ENCODE measurements at places on chromosomes 2 and 18.

- no peak for DNase-seq
These were observed 30.0 kb downstream of the RNF125 start for GRCh38 chr18:32048507-32049091.

- DNase-seq, result no peak
These were observed 93.8 kb upstream of the SKOR2 start for GRCh38 chr18:47345291-47345690.

DNA sequence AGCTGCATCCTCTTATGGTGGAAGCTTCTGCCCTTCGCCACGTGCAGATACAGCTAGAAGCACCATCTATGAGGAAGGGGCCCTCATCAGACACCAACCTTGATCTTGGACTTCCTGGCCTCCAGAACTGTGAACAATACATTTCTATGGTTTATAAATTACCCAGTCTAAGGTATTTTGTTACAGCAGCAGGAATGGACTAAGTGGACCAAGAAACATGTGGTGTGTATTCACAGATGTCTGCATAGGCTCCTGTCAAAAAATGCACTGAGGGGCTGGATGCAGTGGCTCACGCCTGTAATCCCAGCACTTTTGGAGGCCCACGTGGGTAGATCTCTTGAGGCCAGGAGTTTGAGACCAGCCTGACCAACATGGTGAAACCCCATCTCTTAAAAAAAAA lies 57.5 kb downstream of the STPG4 start:
- DNase-seq, result no peak

DNA sequence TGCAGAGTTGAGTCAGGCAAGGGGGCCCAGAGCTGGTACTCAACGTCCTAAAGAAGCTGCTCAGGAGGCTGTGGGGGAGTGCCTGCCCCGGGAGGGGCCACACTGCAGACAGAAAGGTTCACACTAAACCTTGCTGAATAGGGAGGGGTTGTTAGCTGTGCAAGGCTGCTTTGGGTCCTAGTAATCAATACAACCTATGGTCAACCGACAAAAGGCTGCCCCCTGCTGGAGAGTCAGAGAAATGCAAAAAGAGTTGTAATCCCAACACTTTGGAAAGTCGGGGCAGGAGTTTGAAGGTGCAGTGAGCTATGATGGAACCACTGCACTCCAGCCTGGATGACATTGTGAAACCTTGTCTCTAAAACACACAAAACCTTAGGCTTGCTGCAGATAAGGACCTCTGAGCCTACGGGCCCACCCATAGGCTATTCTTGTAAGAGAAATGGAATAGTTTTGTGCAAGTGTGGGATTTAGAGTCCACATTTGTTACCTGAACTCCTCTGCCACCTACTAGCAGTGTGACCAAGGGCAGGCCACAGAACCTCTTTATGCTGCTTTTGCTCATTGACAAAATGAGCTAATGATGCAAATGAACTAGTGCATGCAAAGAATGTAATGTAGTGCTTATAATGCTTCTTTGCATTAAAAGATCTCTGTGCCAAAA lies 81.5 kb downstream of the PRPF40A start:
- DNase-seq, result no peak

- DNase-seq, result no peak
These were observed 585.0 kb upstream of the CHAC2 start for GRCh38 chr2:53182601-53183000.

GRCh38 chr2:199457147-199458008 lies at the start of gene SATB2:
Gene SATB2 (minus strand): TSS chr2:199457939. CDS start chr2:199456037, 1,902 bp downstream.
- no peak for DNase-seq

DNA sequence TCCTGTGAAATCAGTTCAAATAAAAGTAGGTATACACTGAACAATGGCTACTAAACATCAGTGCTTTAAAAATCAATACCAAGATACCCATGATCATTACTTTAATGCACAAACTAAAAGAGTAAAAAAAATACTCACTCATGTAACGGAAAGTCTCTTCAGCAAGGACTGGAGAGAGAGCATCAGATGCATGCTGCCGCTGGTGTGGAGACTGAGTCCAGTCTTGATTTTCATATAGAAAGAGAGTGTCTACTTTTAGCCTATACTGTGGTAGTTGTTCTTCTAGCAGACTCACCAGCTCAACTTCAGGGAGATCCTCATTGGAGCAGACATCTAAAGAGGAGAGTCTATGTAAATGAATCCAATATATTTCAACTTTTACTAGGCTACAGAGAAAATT lies 44.0 kb downstream of the TRAK2 start:
- no peak for DNase-seq

DNA sequence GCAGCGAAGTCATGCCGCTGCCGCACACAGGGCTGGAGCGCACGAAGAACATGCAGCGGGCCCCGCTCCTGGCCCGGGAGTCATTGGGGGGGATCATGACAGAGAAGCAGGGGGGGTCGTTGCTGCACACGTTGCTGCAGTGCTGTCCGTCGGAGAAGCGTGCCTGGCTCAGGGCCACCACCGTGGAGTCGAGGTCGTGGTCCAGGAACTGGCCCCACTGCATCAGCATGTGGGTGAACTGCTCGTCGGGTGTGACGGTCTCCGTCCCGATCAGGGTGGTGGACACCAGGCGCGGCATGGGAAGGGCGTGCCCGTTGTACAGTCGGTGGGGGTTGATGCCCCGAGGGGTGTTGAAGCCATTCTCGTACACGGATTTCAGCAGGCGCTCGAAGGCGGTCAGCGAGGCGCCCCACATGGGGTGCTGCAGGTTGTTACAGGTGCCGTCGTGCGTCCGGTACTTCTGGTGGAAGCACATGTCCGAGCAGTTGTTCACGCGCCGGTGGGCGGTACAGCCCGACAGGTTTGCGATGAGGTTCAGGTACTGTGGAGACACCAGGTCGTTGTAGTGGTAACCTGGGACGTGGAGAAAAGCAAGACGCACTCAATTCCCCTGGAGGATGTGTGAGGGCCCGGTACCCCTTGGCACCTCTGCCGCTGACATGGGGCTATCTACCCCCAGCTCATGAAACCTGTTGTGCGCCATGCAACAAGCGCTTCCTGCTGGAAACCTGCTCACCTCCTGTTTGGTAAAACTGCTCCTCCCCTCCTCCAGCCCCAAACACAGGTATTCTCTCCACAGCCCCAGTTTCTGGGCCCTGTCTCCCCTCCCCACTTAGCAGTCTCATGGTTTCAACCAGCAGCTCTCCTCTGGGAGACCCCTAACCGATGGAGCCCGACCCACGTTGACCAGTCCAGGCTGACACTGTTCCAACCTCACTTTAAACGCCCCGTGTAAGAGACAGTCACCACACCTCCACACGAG lies 94.9 kb downstream of the PXDN start:
- DNase-seq, result no peak

GRCh38 chr2:157837851-157838441 lies 38.2 kb downstream of the ACVR1 start:
- DNase-seq, result peak; percentile 89

DNA sequence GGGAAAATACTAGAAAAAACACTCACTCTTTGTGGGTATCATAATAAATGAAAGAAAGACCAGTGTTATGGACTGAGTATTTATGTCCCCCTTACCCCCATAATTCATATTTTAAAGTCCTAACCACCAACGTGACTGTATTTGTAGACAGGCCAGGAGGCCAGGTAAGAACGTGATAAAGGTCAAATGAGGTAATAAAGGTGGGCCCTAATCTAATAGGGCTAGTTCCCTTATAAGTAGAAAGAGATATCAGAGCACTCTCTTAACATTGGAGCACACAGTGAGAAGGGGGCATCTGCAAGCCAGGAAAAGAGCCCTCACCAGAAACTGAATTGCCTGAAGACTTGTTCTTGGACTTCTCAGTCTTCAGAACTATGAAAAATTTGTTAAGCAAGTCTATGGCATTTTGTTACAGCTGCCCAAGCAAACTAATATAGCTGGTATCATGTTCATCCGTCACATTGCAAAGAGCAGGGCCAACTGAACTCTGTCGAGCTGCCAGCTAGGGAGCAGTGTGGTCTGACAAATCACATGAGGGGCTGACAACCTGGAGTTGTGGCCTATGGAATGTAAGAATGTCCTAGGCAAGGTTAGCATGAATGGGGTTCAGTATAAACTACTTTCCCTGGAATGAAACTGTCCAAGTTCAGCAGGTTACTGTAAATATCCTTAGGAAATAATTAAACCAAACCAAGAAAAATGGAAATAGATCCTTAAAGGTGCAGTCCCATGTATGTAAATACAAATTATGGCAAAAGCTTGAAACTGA lies 280.9 kb downstream of the ZNF385B start:
- no peak for DNase-seq

DNA sequence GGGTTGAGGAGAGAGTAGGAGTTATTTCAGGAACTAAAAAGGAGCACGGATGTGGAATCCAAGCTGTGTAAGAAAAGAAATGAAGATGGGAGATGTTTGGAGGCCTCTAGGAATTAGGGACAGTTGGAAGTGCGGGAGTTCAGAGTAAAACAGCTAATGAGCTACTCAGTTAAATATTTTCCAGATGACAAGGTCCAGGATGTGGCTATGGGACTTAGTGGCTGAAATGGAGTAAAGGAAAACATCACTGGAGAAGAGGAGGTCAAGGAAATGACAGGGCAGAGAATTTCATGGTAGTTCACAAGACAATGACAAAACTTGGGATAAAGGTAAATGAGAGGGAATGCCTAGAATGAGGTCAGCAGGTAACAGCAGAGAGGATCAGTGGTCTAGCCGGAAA lies 13.0 kb downstream of the GPR155 start:
- no peak for DNase-seq

DNA sequence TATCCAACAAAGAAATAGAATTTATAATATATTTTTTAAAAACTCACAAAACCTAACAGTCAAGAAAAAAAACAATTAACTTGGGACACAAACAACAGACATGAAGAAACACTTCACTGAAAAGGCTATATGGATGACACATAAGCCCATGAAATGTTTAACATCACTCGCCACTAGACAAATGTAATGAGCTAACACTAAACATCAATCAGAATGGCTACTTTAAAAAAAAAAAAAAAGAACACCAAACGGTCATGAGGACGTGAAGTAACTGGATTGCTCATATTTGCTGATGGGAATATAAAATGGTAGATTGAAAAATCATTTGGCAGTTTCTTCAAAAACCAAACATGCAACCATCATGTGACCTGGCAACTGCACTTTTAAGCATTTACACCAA lies 97.3 kb upstream of the RGPD4 start:
- DNase-seq, result no peak

DNA sequence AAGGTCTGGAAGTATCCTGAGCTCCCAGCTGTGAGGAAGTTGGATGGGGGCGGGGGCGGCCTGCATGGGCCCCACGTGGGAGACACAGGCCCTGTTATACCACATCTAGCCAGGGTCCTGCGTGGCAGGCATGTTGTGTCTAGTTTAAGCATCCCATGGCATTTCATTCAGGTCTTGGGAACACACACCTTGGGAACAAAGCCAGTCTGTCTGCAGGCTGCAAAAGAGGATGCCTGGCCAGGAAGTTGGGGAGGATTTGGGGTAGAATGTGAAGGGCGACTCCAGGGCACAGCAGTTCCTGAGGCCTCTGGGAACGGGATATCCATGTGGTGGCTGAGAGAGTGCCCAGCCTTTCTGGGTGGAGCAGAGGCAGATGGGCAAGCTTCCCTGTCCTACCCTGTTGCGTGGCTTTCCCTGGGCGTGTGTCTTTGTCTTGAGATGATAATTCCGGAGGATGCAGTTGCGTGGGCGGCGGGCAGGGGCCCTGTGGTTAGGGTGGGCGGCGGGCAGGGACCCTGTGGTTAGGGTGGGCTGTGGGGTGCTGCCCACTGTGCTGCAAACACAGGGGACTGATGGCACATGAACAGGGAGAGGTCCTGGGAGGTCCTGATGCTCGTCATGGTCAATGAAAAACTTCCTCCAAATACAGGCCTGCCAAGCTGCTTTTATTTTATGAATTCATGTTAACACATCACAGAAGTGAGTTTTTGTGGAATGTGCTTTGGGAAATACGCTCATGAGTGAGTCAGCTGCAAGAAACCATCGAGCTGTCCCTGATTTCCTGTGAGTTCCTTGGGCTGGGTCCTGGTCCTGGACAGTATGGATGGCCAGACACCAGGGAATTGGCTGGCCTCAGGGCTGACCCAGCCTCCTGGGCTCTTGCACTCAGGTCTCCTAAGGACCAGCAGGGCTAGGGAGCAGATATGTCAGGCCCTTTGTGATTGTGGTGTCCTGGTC lies 90.0 kb upstream of the HS6ST1 start:
- no peak for DNase-seq

- DNase-seq, result peak; percentile 90
These were observed at the start of gene DNAJC10 for GRCh38 chr2:182715892-182716649. Gene DNAJC10 (plus strand): TSS chr2:182716257. CDS start chr2:182718087, 1,830 bp downstream.

- no peak for DNase-seq
These were observed 47.2 kb downstream of the METTL8 start for GRCh38 chr2:171386627-171387026.

- no peak for DNase-seq
These were observed 143.2 kb downstream of the DDX1 start for GRCh38 chr2:15734674-15735483.

- no peak for DNase-seq
These were observed 58.2 kb downstream of the ANKMY1 start for GRCh38 chr2:240499309-240500301.

- no peak for DNase-seq
These were observed 5.8 kb downstream of the NEURL3 start for GRCh38 chr2:96499061-96499960.

DNA sequence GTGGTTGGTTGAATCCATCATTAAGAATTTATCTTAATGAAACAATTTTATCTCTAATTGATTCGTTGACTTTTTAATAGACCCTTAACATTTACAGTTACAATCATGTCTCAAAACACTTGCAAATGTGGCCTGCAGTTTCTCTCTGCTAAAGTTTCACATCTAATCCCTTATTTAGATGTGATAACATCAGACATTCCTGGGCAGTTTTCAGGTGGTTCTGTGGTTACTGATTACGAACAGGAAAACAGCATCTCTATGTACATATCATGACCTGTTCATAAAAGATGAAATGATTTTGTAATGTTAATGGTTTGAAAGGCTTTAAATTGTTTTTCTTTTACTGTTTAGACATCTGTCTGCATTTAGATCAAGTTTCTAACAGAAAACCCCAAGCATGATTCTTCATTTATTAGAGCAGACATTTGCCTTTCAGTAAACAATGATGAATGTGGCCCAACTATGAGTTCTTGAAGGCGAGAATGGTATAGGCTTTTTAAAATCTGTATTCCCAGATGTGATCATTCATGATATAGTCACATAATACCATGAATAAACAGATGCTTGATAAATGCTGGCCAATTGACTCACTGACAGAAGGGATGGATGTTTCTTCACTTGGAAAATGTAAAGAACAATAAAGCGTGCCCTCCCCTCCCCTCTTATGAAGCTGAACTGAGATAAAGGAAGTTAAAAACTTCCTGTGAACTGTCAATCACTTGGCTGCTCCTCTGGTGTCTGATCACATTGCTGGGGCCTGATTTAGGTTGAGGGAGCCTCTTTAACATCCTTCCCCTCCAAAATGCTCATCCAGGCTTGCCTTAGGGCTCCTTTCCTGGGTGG lies 3.5 kb downstream of the CAPN14 start:
- no peak for DNase-seq

DNA sequence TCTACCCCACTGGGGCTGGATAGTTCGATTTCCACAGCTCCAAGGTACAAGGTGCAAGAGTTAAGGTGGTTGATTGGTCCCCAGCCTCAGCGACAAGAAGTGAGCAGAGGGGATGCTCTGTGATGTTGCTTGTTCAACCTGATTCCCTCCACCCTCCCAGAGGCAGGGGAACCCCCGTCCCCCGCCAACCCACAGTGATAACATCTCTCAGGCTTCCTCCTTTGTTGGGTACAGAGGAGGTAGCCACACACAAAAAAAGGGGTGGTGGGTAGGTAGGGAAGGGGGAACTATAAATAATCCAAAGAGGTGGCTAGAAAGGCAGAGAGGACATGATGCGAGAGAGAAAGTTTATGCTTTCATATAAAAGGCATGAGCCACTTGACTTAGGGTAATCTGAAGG lies 192.9 kb upstream of the POU3F3 start:
- no peak for DNase-seq

GRCh38 chr18:44028109-44028508 lies 652.6 kb upstream of the SETBP1 start:
- no peak for DNase-seq

Data from DMS79 (cell line).